ENCODE measurements at places on chromosomes 5 and 9.

- peak; percentile 87 for DNase-seq
These were observed 45.5 kb upstream of the ZNF169 start for GRCh38 chr9:94213511-94214124.

- no peak for DNase-seq
These were observed 80.7 kb downstream of the LMX1B start for GRCh38 chr9:126694206-126695081.

DNA sequence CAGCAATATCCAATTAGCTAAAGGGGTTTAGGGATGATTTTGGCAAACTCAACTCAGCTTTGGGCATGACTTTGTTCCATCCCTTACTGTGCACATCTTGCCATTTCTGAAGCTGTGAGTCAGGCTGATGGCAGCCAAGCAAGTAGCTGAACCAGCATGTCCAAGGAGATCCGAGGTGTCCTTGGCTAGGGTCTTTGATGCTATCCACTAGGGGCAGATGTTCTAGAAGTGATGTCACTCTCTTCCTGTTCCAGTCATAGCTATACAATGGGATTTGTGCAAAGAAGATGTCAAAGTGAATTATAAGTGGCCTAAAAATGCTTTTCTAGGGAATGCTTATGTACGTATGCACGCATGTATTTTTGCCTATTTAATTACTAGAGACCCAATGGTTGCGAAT is 160.8 kb upstream of the PAPPA start:
- DNase-seq: no peak

- no peak for DNase-seq
These were observed at the start of gene RANBP3L for GRCh38 chr5:36301858-36302603. TSS of gene RANBP3L (minus strand) at chr5:36301902. CDS start at chr5:36301416, 486 bp downstream.

- DNase-seq: no peak
These were observed 67.6 kb downstream of the HMCN2 start for GRCh38 chr9:130333041-130333711.

DNA sequence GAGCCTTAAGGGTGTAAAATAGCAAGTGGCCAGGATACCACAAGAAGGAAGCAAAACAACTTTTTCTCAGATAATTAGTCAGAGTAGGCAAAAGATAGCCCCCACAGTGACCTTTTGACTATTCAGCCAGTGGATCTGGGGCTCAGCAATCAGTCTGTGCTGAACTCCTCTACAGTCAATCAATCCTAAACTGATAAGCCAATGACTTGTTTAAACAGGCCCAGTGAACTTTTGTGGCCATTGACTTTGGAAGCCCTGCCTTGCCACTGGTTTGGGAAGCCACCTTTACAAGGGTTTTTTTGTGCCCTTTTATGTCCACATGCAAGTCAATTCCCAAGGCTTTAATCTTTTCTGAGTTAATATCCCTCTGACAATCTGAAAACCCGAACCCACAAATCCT is 1565.0 kb upstream of the WWC1 start:
- no peak for DNase-seq

DNA sequence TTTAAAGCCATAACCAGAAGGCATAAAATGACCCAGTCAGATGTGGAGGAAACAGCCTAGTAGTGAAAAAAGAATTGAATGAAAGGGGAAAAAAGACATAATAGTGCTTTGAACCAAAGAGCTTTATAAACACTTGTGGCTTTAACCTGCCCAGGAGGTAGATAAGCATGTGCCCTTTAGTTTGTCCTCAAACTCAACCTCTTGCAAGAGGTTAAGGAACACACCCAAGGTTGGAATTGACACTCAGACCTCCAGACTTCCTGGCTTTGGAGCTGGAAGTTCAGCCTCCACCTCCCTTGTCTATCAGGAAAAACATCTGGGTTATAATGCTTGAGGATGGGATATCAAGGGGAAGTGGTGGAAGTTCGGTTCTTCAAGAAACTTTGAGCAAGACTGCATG is 16.3 kb downstream of the NDUFA8 start:
- DNase-seq: no peak

DNA sequence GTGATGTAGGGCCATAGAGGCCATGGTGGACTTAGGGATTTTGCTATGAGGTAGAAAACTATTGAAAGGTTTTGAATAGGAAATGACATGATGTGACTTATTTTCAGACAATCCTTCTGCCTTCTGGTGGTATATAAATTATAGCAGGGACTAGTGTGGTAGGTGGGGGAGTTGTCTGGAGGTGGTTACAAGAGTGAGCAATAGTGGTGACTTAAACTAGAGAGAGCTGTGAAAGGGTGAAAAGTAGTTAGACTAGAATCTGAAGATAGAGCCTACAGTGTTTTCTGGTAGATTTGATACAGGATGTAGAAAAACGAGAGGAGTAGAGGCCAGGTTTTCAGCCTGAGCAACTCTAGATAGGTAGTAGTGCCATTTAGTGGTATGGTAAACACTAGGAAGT is 32.3 kb downstream of the NAA35 start:
- no peak for DNase-seq

DNA sequence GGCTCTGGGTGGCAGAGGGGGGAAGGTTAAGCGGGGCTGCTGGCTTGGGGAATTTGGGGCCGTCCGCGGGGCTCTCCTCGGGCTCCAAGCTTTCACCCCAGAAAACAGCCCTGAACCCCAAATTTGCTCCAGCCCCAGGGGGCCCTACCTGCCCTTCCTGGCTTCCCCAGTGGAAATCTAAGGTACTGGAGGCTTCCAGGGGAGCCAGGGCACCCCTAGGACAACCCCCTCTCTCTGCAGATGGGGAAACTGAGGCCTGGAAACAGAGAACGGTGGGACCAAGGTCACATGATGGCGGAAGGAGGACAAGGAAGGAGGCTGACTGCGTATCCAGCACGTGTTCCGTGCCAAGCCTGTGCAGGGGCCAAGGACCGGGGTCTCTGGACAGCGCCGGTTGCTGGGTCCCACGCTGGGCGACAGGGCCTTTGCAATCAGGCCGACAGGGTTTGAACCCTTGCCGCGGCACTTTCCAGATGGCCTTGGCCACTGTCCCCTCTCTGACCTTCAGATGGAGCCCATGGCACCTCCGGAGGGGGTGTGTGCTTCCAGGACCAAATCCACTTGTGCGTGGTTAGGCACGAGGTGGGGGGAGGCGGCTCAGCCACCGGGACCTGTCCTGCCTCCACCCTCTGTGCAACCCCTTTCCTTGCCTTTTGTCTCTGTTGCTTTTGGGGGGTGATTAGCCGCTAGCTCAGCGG is 183.1 kb downstream of the C9orf50 start:
- no peak for DNase-seq

GRCh38 chr5:64207978-64208377 is 42.3 kb downstream of the RNF180 start:
- no peak for DNase-seq

GRCh38 chr9:108535526-108535925 is 320.3 kb downstream of the ACTL7B start:
- DNase-seq: peak; percentile 12

DNA sequence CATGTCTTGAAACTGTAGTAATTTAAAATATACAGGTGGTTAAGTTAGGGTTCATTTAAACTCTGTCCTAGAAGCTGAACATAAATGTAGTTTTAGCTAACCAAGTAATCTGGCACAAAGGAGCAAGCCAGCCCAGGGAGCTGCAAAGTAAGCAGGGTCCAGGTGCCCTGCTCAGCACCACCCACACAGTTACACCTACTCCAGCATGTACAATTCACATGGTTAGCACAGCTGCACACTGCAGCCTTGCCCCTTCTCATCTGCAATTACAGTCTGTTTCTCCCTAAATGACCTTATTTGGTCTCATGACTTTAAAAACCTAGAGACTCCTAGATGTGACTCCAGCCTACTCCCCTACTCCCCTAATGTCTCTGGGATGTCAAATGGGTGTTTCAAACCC is 128.4 kb downstream of the EPB41L4A start:
- no peak for DNase-seq

DNA sequence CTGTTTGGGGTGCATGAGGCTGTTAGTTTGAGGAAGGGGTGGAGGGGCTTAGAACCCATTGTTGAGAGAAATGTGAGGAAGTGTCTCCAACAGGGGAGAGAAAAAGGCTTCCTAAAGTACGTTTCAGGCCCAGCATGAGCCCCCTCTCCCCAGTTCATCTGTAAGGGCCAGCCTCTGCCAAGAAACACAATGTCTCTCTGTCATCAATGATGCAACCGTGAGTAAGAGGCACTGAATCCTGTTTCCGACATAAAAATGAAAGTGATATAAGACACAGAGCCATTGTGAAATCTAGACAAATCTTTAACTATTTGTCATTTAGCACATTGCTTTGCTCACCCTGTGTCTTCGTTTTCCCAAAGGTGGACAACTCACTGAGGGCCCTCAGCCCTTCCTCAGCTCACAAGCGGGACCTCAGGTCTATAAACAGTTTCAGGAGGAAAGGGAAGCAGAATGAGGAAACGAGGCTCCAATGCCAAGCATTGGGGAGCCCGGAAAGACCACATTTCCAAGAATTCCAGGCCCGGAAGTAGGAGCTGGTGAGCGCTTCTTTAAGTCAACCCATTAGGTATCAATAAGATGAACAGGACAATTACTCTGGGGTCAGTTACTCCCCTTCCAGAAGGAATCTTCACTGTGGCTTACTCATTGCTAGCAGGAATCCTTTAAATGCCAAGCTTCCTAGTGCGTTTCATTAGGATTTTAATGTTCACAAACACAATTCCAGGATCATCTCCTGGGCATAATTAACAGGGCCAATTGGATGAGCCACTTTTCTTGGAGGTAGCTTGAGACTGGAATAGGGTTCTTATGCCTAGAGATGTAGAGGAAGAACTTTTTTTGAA is 59.0 kb upstream of the KLF4 start:
- DNase-seq: peak; percentile 39

GRCh38 chr5:4703931-4704458 is 436.1 kb upstream of the ADAMTS16 start:
- DNase-seq: no peak

GRCh38 chr9:134886413-134886913 is 5.9 kb downstream of the FCN2 start:
- DNase-seq: no peak

- no peak for DNase-seq
These were observed 10.2 kb downstream of the MAMDC2 start for GRCh38 chr9:70053864-70054263.

DNA sequence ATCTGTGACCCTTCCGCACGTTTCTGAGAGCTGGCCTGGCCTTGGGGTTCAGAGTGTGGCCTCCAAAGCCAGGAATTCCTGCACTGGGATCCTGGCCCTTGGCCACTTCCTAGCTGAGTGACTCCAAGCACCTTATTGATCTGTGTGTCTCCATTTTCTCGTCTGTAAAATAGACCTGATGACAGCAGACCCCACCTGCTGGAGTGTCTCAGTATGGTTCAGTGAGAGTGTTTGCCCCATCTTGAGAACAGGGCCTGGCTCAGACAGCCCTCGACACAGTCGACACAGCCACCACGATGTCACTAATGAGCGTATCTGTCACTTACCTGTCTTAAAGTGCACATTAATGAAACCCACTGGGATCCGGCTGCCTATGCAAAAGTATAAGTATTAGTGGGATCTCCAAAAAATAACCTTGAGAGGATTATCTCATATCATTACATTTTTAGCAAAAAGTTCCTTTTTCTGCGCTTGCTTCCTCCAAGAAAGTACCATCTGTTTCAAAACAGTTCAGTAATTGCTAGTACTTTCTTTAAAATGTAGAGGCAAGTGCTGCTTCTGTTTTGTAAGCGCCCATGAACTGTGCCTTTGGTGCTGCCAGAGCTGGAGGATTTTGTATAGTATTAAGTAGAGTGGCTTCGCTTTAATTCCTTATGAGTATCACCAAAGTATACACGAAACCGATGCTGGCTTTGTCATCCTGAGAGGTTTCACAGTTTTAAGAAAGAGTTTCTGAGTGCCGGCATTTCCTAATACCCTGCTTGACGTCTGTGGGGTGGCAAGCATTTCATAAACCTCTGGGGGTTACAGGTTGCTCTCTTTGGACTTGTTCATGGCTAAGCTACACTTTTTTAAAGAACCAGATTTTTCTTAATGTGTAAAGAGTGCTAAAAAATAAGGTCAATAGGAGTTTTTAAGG is 31.7 kb downstream of the UBE2QL1 start:
- no peak for DNase-seq

- DNase-seq: no peak
These were observed 59.6 kb downstream of the COL15A1 start for GRCh38 chr9:99003308-99003707.

GRCh38 chr9:126429190-126429589 is 102.6 kb downstream of the MVB12B start:
- DNase-seq: no peak

DNA sequence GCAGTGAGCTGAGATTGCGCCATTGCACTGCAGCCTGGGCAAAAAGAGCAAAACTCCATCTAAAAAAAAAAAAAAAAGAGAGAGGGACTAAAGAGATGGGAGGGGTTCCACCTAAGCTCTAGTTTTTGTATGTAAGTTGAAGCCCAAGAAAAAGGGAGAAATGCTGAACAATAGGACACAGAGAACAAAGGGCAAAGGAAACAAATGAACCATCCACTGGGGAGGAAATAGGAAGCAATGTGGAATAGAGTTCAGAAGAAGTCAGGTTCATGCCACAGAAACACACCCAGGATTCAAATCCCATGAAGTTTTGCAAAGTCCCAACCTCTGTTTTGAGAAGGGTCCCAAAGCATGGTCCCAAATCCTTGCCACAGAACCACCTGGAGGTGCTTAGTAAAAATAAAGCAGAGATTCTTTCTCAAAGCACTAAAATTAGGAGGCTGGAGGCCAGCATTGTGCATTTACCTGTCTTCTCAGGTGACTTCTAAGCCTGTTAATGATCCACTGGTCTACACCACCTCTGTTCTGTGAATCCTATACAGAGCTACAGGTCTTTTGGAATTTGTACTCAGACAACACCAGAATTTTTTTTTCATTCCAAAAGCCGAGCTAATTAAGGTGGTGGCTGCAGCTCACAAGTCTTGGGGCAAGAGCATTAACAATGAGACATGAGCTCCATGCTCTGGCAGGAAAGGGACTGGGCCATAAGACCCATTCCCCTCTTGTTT is 177.6 kb downstream of the DOCK8 start:
- DNase-seq: no peak

- DNase-seq: no peak
These were observed 95.1 kb downstream of the NMUR2 start for GRCh38 chr5:152309926-152310450.

- DNase-seq: no peak
These were observed 89.2 kb downstream of the ANKRD33B start for GRCh38 chr5:10653043-10653442.

- no peak for DNase-seq
These were observed 368.0 kb upstream of the GRIN3A start for GRCh38 chr9:102106439-102106838.

- no peak for DNase-seq
These were observed 171.0 kb downstream of the RMI1 start for GRCh38 chr9:84151640-84152039.

DNA sequence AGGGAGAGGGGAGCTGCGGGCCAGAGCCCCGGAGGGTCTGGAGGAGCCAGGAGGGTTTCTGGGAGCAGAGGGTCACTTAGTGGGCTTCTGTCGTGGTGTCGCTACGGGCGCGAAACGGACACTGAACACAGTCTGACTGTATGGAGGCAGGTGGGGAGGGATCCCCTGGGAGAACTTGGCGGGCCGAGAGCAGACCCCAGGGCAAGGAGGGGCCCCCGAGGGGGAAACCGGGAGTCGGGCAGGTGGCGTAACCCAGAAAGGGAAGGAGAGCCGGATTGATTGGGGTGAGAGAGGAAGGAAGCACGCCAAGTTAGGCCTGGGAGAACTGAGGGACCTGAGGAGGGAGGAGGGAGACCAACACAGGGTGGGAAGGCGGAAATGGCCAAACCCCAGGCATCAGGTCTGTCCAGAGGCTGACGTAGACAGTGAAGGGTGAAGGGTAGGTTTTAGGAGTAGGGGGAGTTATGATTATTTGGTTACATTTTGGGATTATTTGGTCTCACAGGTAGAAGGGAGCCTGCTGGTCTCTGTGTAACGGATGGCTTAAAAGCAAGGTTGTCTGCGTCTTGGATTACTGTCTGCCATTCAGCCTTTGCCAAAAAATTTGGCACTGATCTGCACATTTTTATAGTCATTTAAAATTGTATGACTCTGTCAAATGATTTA is 3.3 kb upstream of the MSMP start:
- DNase-seq: peak; percentile 85
